ENCODE measurements at places on chromosomes 4 and X. TPM values are rescaled to one million over a fixed set of nuclear protein-coding genes. Genes with fewer than 3 reads are reported as not detected.

Gene FAM53A
- total RNA-seq: 2.0 TPM

Gene SUPT20HL2
- not detected for total RNA-seq

Gene FAM47A
- total RNA-seq: not detected

Gene PAGE4
- not detected for total RNA-seq

Gene GYPB
- not detected for total RNA-seq

Gene PNMA6E
- not detected for total RNA-seq

Gene STPG2
- 0.14 TPM for total RNA-seq

Gene FGFBP2
- 3.2 TPM for total RNA-seq

Gene NAP1L3
- 2.4 TPM for total RNA-seq

Gene TMEM35A
- total RNA-seq: not detected

Gene TGIF2LX
- not detected for total RNA-seq
